ENCODE measurements at places on chromosomes 7 and 10. TPM values are rescaled to one million over a fixed set of nuclear protein-coding genes. Genes with fewer than 3 reads are reported as not detected.

CTAGE8 gene
- total RNA-seq = 4.3 TPM

SAMD8 gene
- 34.3 TPM for total RNA-seq

DNA sequence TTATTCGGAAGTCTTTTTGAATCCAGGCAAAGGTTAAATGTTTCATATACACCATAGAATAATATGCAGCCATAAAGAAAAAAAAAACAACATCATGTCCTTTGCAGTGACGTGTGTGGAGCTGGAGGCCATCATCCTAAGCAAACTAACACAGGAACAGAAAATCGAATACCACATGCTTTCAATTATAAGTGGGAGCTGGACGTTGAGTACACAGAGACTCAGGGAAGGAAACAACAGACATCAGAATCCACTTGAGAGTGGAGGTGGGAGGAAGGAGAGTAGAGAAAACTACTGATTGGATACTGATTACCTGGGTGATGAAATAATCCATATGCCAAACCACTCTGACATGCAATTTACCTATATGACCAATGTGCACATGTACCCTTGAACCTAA lies 293.4 kb downstream of the KLF6 start:
- H3K4me1 ChIP-seq = no peaks in the 10 kb centered on the region
- no peak for DNase-seq
- no peaks in the 10 kb centered on the region for H3K27me3 ChIP-seq
- H3K27ac ChIP-seq = no peak overlapping the region
- H3K36me3 ChIP-seq = no peaks in the 10 kb centered on the region
- H3K4me3 ChIP-seq = no peak overlapping the region

- no peak overlapping the region for H3K27ac ChIP-seq
- no peaks in the 10 kb centered on the region for H3K4me1 ChIP-seq
- no peaks in the 10 kb centered on the region for H3K27me3 ChIP-seq
- no peak overlapping the region for H3K4me3 ChIP-seq
- DNase-seq = no peak
Observed at GRCh38 chr10:76160446-76161300, 729.2 kb downstream of the LRMDA start.

GRCh38 chr10:118216020-118216419 lies 126.1 kb downstream of the FAM204A start:
- H3K27ac ChIP-seq = no peak overlapping the region
- no peak overlapping the region for H3K4me3 ChIP-seq
- H3K27me3 ChIP-seq = no peaks in the 10 kb centered on the region
- no peaks in the 10 kb centered on the region for H3K4me1 ChIP-seq
- H3K36me3 ChIP-seq = no peaks in the 10 kb centered on the region
- DNase-seq = no peak

GRCh38 chr10:98085238-98085637 lies 49.2 kb upstream of the R3HCC1L start:
- H3K27me3 ChIP-seq = no peaks in the 10 kb centered on the region
- no peaks in the 10 kb centered on the region for H3K4me1 ChIP-seq
- no peaks in the 10 kb centered on the region for H3K36me3 ChIP-seq
- no peak overlapping the region for H3K4me3 ChIP-seq
- DNase-seq = no peak

- no peaks in the 10 kb centered on the region for H3K4me1 ChIP-seq
- H3K27ac ChIP-seq = no peak overlapping the region
- no peaks in the 10 kb centered on the region for H3K36me3 ChIP-seq
- no peak overlapping the region for H3K4me3 ChIP-seq
- DNase-seq = no peak
- H3K27me3 ChIP-seq = no peaks in the 10 kb centered on the region
Observed at GRCh38 chr10:45817912-45818311, 29.4 kb downstream of the AGAP4 start.

GRCh38 chr7:136890399-136890798 lies 21.9 kb downstream of the CHRM2 start:
- no peaks in the 10 kb centered on the region for H3K27me3 ChIP-seq
- H3K36me3 ChIP-seq = no peaks in the 10 kb centered on the region
- no peak overlapping the region for H3K4me3 ChIP-seq

DNA sequence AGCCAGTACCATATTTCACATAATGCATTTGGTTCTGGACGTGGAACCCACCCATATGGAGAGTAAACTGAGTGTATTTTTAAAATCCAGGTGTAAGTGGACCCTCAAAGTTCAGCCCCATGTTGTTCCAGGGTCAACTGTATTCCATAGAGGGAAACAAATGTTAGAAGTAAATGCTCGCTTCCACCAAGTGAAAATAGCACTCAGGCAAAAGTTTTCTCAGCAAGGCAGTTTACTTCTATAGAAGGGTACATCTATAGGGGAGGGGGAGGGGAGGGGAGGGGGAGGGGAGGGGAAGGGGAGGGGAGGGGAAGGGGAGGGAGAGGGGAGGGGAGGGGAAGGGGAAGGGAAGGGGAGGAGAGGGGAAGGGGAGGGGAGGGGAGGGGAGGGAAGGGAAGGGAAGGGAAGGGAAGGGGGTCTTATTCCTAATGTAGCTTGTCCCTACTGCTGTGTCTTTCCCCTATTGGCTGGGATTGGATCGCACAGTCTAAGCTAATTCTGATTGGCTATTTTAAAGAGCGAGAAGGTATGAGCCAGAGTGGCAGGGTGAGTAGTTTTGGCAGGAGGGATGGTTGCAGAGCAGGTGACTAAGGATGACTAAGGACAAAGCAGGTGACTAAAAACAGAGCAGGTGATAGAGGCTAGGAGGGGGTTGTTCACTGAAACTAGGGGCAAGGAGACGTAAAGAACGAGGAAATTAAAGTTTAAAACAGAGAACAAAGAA lies 29.1 kb downstream of the GARIN1A start:
- no peak overlapping the region for H3K27ac ChIP-seq
- H3K27me3 ChIP-seq = peaks cover 7% of the 10 kb centered on the region
- no peaks in the 10 kb centered on the region for H3K36me3 ChIP-seq
- peaks cover 7% of the 10 kb centered on the region for H3K4me1 ChIP-seq

DNA sequence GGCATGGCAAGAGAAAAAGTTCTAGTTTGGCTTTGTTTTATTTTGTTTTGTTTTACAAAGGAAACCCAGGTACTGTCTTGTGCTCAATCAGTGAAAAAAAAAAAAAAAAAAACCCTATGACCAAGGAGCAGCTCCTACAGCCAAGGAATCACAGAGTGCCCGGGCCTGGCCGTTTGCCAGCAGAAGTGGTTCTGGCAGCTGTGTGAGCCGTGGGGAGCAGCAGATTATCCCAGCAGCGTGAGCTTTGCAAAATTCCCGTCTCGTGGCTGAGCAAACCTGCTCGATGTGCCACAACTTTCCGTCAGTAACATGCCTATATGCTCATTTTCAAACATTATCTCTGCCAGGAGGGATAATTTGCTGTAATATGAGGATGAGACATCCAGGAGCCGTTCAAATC lies 293.7 kb downstream of the POU6F2 start:
- no peaks in the 10 kb centered on the region for H3K27me3 ChIP-seq
- H3K4me3 ChIP-seq = no peak overlapping the region
- H3K36me3 ChIP-seq = no peaks in the 10 kb centered on the region
- H3K27ac ChIP-seq = no peak overlapping the region
- DNase-seq = peak; percentile 88
- no peaks in the 10 kb centered on the region for H3K4me1 ChIP-seq

- H3K36me3 ChIP-seq = no peaks in the 10 kb centered on the region
- no peak for DNase-seq
- H3K4me1 ChIP-seq = no peaks in the 10 kb centered on the region
- H3K27me3 ChIP-seq = no peaks in the 10 kb centered on the region
- no peak overlapping the region for H3K27ac ChIP-seq
Observed at GRCh38 chr7:155164316-155164715, 94.2 kb downstream of the HTR5A start.

DNA sequence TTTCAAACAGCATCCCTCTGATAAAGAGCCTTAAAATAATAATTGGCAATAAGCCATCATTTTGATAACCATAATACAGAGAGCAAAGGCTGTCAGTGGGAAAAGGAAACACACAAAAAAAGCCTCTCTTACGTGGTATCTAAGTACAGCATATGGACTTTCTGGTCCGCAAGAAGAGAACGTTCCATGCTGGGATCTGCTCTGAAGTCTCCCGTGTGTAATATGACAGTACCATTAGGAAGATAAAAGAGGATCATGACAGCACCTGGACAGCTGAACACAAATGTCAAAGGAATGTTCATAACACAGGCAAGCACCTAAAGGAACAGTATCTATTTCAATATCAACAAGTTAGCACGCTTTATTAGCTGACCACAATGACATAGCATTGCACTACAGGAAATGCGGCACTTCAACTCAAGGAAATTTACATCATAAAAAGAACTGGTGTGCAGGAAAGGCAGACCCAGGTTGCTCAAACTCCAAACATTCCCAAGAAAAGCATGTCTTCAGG lies 9.9 kb downstream of the DCLRE1A start:
- no peaks in the 10 kb centered on the region for H3K27me3 ChIP-seq
- no peak overlapping the region for H3K27ac ChIP-seq
- H3K4me3 ChIP-seq = no peak overlapping the region
- no peaks in the 10 kb centered on the region for H3K4me1 ChIP-seq
